ENCODE measurements at places on chromosomes 6 and 20.

DNA sequence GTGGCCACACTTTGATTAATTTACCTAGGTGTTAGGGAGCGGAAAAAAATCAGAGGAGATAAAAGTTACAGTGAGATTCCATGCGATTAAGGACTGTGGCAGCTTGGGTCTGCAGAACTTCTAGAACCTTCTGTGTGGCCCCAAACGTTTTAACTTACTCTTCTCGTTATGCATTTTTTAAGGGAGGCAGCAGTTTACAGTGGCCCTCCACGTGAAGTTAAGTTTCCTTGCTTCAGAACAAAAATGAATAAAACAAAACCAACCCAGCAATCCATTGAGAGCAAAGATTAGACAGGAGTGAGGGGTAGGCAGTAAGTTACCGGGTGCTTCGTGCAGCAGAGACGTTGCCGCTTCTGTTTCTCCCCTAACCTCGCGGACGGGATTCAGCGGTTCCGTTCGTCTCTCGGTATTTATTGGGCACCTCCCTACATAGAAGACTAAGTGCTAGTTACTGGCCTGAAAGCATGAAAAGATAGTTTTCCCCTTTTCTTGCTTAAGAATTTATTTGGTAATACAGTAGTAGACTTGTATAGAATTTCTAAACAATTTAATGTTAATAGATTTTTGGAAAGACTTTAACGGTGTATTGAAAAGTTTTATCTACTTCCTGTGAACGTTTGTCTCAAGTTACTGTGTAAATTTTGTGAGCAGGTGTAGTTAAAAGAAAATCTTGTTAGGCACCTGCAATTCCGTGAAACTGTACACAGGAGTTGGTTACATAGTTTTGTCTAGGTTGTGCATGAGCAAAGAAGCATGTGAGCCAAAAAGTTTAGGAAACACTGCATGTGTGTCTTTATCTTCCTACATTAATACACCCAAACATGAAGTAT, 1.1 kb downstream of the BAG2 start:
- no peak for DNase-seq

DNA sequence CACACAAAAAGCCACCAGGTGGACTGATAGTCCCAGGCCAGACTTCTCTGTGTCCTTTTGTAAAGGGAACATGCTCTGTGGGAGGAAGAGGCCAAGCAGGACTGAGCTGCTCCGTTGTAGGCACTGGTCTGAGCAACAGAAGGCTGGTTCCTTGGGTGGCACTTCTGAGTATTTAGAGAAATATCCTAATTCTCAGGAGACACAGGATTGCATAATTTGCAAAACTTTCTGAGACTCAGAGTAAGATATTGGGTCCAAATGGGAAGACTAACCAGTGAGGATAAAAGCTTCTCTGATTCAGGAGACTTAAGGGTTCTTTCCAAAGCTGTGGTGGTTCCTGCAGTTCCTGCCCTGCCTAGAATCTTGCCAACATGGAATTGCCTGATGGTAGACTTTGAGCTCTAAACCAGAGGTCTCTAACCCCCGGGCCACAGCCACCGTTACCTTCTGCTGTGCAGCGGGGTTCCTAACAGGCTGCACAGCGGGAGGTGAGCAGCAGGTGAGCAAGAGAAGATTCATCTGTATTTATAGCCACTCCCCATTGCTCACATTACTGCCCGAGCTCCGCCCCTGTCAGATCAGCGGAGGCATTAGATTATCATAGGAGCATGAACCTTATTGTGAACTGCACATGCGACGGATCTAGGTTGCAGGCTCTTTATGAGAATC, 107.0 kb downstream of the OLIG3 start:
- DNase-seq = peak; percentile 31

DNA sequence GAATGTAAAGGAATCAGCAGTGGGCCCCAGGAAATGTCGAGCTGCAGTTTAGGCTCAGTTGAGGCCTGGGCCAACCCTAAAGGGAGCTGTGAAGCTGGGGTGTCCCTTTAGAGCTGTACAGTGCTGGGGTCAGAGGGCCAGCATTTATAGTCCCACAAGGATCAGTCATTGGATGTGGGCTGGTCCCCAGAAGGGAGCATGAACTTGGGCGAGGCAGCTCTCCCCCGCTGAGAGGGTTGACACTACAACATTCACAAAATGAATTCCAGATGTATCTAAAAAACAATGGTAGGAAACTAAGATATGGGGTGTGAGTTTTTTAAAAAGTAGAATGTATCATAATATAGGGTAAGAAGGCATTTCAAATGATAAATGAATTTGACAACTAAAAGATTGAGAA, 29.7 kb upstream of the TMX4 start:
- DNase-seq = no peak

GRCh38 chr6:169205176-169206160, 48.2 kb downstream of the THBS2 start:
- no peak for DNase-seq

GRCh38 chr20:9374072-9374471, 140.3 kb upstream of the LAMP5 start:
- no peak for DNase-seq

DNA sequence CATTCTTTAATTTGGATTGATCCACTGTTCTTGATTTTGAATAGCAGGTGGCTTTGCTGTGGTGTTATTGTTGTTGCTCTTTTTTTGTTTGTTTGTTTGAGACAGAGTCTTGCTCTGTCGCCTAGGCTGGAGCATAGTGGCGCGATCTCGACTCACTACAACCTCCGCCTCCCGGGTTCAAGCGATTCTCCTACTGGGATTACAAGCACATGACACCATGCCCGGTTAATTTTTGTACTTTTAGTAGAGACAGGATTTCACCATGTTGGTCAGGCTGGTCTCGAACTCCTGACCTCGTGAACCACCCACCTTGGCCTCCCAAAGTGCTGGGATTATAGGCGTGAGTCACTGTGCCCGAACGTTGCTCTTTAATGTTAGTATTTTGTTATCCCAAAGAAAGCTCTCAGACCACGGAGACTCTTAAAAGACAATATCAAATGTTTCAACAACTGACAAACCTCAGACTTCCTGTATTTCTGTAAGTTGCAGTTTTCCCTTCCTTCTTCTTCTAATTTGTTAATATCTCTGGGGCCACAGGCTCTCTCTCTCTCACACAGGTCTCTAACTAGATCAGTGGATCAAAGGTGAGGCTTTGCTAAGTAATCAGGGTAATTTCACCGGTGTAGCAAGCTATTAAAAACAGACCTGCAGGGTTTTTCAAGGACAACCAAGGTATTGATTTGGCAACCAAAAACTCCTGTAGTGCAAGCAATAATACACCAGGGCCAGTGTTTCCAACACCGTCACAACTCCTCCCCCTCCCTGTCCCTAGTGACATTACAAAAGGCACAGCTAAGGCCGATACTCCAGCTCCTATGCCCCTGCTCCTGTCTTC, 48.8 kb upstream of the ZNF217 start:
- no peak for DNase-seq

DNA sequence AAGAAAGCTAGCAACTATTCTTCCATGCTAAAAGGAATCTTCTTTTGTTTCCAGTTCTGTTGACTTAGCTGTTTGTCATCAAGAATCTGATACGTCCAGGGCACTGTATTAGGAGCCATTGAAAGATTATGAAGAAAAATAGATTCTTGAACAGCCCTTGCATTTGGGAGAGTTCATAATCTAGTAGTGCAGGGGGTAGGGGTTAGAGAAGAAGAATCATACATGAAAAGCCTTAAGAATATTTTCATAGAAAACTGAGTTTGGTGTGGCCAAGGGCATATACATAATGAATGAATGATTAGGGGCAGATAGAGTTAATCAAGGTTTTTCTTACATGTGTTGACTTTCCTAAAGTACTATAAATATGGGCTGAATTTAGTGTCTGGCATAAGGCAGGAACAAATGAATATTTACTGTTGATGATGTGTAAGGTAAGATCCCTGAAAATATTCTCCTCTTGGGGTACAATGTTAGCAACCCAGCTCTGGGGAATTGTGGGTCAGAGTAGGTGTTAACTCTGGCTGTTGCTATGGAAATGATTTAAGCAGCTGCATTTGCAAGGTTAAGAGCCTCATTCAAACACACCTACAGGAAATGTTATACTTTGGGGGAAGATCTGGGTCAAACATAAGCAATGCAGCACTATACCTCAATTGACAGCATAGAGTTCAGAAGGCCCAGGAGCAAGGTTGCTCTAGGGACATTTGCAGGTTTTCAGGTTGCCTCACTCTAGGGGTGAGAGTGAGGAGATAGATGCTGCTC, 667.3 kb upstream of the CITED2 start:
- peak; percentile 4 for DNase-seq

- DNase-seq = no peak
These were observed 5.0 kb upstream of the CAP2 start for GRCh38 chr6:17388365-17388764.

DNA sequence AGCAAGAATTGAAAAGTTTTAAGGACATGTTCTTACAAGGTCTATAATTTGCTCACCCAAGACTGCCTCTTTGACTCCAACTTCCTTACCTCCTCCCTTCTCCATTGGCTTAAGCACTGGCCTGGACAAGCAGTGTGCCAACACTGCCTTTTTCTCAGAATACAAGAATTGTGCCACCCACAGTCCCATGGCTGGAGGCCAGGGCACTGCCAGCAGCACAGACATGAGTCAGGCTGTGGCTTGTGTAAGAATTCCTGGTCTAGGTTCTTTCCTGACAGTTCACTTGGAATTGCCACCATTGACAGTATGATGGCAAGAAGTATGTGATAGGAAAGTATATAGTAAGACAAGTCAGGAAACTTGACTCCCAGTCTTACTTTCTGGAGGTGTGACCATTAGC, 202.7 kb upstream of the MARCKS start:
- DNase-seq = no peak

- peak; percentile 47 for DNase-seq
These were observed 164.9 kb upstream of the SASH1 start for GRCh38 chr6:148177589-148178233.

DNA sequence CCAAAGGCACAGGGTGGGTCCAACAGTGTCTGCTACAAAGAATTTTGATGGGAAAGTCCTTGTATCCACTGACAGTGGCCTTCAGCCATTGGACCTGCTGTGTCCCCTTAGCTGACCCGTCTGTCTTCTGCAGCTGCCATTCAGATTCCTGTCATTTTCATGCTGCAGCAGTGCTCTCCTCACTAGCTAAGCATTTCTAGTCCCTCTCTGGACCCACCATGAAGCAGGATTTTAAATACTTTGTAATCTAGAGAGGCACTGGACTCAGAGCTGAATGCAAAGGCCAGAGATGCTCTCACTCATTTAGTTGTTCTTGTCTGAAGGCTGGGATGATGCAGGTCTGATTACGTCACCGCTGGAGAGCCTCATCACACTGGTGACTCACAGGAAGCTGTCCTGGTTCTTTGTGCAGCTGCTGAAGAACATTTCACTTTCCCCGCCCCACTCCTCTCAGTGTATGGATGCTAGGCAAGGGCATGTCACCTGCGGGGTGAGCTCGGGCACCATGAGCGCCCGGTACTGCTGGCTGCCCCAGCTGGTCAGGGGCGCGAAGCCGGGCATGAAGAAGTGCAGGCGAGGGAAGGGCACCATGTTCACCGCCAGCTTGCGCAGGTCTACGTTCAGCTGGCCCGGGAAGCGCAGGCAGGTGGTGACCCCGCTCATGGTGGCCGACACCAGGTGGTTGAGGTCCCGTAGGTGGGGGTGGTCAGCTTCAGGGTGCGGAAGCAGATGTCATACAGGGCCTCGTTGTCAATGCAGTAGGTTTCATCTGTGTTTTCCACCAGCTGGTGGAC, 19.4 kb upstream of the TUBB2A start:
- DNase-seq = peak; percentile 29

- peak; percentile 4 for DNase-seq
These were observed 6.3 kb upstream of the HDDC2 start for GRCh38 chr6:125307964-125308615.

DNA sequence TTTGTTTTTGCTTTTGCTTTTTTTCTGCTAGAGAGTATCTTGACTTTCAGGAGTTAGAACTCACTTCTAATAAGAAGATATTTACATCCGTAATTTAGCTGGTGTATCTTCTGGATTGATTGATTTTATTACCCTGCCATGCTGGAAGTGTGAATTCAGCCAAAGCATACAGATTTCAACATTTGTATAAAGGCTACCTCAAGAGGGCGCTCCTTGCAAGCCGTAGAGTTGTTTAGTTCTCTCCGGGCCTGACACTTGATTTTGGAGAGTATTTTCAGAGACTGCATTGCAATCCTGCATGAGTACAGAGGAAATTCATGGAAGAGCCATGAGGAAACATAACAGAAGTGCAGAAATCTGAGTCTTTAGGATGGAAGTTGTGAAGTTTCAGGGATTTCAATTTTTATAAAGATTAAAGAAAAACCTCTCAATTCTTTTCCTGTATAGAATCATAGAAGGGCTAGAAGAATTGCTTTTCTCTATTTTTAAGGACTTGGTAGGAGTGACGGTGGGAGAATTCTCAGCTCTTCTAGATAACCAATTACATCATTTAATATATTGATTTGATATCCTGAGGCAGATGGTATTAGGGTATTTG, 66.7 kb upstream of the TIAM2 start:
- DNase-seq = peak; percentile 76

GRCh38 chr6:89792881-89793280, 26.7 kb downstream of the MDN1 start:
- no peak for DNase-seq

DNA sequence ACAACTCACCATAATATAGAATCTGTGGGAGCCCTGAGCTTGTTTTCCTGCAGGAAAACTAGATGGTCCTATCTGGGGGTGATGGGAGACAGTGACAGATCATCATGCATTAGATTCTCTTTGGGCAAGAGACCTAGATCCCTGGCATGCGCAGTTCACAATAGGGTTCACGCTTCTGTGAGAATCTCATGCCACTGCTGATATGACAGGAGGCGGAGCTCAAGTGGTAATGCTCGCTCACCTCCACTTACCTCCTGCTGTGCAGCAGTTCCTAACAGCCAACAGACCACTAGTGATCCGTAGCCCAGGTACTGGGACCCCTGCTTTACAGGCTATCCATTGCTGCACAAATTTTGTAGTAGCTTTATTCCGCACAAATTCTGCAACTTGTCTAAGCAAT, 84.5 kb downstream of the HIVEP2 start:
- DNase-seq = no peak

DNA sequence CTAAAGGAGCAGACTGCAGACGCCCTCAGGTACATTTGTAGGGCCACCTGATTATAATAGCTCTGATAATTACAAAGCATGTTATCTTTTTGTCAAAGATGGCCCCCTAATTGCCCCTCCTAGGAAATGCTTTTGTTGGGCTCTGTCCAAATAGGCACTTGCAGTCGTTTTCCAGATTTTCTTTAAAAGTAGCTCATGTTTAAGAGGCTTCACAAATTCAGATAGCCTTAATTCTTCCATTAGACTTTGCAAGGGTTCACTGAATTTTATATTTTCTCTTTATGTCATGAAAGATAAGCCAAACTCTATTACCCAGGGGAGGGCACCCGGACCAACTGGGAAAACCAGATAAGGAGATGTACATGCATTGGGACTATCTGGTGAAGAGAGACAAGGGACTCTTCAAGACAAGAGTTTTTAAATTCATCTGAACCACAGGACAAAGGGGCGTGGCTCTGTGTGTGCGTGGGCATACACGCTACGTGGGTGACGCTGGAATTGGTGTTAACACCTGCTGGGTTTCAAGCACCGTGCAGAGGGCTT, 95.6 kb downstream of the TOX2 start:
- peak; percentile 10 for DNase-seq
